ENCODE measurements at places on chromosomes 6 and 20. TPM values are rescaled to one million over a fixed set of nuclear protein-coding genes. Genes with fewer than 3 reads are reported as not detected.

DNA sequence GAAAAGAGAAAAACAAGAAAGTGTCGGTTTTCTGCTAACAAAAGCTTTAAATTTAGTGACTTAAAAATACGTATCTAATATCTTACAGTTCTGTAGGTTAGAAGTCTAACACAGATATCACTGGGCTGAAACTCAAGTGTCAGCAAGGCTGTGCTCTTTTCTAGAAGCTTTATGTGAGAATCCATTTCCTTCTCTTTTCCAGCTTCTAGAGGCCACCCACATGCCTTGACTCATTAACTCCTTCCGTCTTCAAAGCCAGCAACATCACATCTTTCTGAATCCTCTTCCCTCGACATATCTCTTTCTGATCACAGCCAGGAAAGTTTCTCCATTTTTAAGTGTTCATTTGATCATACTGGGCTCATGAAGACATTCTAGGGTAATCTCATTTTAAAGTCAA is 262.0 kb downstream of the MAFB start:
- H3K36me3 ChIP-seq = no peaks in the 10 kb centered on the region
- no peak overlapping the region for H3K4me3 ChIP-seq
- DNase-seq = no peak
- no peak overlapping the region for H3K27ac ChIP-seq
- no peaks in the 10 kb centered on the region for H3K27me3 ChIP-seq

The ADGRF5 gene
- 29.6 TPM for total RNA-seq

DNA sequence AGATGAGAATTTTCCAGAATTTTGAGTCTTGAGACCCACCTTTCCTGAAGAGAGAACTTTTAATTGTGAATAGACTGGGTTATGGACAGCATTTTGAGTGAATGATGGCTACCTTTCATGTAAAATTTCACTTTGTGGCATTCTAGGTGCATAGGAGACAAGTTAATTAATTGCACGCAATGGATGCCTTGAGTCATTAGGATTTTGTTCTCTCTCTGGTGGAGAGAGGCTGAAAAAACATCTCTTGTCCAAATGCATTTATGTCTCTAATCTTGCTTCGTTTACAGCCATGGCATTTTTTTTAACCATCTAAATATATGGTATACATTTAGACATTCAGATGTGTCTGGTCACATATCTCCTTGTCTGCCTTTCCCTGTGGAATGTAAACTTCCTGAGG is 3.1 kb downstream of the RHAG start:
- H3K36me3 ChIP-seq = no peaks in the 10 kb centered on the region
- no peak overlapping the region for H3K27ac ChIP-seq
- no peak overlapping the region for H3K4me3 ChIP-seq
- H3K27me3 ChIP-seq = no peaks in the 10 kb centered on the region
- no peak for DNase-seq

DNA sequence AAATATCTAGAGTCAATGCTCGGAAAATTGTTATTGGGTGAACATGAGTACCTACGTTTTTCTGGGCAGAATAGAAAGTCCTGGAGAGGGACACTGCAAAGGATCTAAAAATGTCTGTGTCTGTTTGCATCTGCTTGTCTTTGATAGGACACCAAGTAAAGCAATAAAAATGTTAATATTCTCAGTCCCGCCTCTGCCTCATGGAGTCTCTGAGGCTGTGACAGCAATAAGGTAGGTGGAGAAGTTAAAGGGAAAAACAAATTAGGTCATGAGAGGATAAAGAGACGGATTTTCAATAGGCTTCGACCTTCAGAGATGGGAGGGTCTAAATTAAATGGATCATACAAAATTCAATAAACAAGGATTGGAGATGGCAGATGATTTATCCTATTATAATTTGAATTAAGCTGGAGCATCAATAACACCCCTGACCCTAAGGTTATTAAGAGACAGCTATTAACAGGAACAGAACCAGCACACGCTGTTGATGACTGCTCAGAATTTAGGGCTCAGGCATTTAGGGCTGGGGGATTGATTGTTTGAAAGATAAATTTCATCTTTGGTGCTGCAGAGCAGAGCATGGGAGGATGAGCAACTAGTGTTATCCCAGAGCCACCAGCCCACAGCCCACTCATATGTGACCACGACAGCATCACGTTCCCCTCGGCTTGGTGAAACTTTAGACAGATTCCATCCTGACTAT is 620.3 kb upstream of the CDH4 start:
- no peaks in the 10 kb centered on the region for H3K27me3 ChIP-seq
- H3K36me3 ChIP-seq = no peaks in the 10 kb centered on the region
- no peak overlapping the region for H3K27ac ChIP-seq

The LTA gene
- total RNA-seq = not detected

DNA sequence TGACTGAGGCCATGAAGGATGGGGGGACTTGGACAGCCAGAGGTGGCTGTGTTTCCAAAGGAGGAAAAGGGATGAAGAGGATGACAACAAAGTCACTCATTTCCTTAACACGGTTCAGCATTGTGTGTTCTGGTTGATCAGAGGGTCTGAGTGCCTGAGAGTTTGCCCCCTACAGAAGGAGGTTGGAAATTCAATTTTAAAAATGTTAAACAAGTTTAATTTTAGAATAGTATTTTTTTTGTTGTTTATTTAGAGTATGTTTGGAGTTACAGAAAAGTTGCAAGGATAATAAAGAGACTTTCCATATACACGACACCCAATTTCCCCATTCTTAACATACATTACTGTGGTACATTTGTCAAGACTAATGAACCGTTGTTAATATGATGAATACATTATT is 10.3 kb upstream of the VAPB start:
- H3K27ac ChIP-seq = no peak overlapping the region
- no peaks in the 10 kb centered on the region for H3K27me3 ChIP-seq
- no peak overlapping the region for H3K4me3 ChIP-seq
- no peaks in the 10 kb centered on the region for H3K4me1 ChIP-seq
- no peaks in the 10 kb centered on the region for H3K36me3 ChIP-seq
- no peak for DNase-seq

The SLC12A5 gene
- total RNA-seq = not detected

- H3K4me3 ChIP-seq = no peak overlapping the region
- no peak for DNase-seq
- no peaks in the 10 kb centered on the region for H3K27me3 ChIP-seq
- no peaks in the 10 kb centered on the region for H3K4me1 ChIP-seq
These were observed 487.8 kb downstream of the PTPRT start for GRCh38 chr20:42701948-42702347.

DNA sequence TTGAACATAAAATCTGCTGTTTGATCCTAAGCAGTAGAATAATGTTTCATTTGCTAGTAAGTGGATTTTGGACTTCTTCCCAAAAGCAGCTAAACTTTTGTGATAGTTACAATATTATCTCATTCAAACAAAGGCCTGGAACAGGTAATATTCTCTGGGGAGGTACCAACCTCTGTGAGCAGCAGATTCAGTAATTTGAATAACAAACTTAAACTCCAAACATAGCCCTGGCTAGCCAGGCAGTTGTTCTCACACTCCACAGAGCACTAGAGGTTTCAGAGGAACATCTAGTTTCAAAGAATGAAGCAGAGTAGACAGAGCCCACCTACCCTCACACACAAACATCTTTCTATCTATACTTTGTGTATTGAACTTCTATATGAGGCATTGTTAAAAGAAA is 40.9 kb downstream of the LGSN start:
- H3K36me3 ChIP-seq = no peaks in the 10 kb centered on the region
- H3K27me3 ChIP-seq = no peaks in the 10 kb centered on the region
- no peaks in the 10 kb centered on the region for H3K4me1 ChIP-seq
- no peak overlapping the region for H3K27ac ChIP-seq

GRCh38 chr6:148770408-148771211 is 23.8 kb downstream of the UST start:
- no peak overlapping the region for H3K4me3 ChIP-seq
- H3K27ac ChIP-seq = no peak overlapping the region
- no peaks in the 10 kb centered on the region for H3K36me3 ChIP-seq

GRCh38 chr6:16229700-16230099 is 8.7 kb upstream of the GMPR start:
- H3K27me3 ChIP-seq = no peaks in the 10 kb centered on the region
- H3K27ac ChIP-seq = no peak overlapping the region
- DNase-seq = no peak
- peak overlapping the region; percentile 50 for H3K4me3 ChIP-seq
- no peaks in the 10 kb centered on the region for H3K36me3 ChIP-seq
- H3K4me1 ChIP-seq = peaks cover 6% of the 10 kb centered on the region

DNA sequence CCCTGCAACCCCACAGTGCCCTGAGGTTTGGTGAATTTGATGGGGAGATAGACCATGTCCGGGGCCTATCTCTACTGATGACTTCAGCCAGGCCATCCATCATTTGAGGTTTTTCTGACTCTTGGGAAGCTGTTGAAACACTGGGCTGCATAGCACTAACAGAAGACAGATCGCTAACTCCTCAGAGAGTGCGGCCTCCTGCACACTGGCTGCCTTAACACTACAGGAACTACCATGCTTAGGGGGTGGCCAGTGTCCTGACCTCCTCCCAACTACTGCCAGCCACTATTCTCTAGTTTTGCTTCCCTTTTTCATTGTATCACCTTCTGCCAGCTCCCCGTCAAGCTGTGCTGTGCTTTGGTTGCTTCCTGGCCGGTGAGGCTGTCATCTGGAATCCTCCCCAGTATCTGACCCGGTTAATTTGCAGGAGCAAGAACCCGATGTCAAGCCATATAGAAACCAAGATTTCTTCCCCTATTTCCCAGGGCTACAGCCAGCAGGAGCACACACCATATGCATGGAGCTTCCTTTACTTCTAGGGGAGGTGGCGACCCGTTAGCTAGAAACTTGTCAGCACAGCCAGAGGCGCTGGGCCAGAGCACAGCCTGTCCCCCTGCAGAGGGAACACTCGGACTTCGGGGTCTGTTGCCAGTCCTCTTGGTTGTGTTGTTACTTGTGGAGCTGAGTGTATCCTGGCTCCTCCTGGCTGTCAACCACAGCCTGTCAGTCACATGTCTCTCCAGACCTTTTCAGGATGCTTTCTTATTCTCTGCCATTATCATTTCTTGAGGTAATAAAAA is 57.3 kb upstream of the TRAF3IP2 start:
- H3K27me3 ChIP-seq = no peaks in the 10 kb centered on the region
- DNase-seq = no peak
- H3K4me3 ChIP-seq = no peak overlapping the region
- H3K4me1 ChIP-seq = peaks cover 51% of the 10 kb centered on the region
- peak overlapping the region; percentile 59 for H3K27ac ChIP-seq

The BMP2 gene
- 31.1 TPM for total RNA-seq

GRCh38 chr6:163915131-163915530 is 500.6 kb downstream of the QKI start:
- H3K36me3 ChIP-seq = no peaks in the 10 kb centered on the region
- H3K27me3 ChIP-seq = no peaks in the 10 kb centered on the region
- DNase-seq = no peak
- no peaks in the 10 kb centered on the region for H3K4me1 ChIP-seq

DNA sequence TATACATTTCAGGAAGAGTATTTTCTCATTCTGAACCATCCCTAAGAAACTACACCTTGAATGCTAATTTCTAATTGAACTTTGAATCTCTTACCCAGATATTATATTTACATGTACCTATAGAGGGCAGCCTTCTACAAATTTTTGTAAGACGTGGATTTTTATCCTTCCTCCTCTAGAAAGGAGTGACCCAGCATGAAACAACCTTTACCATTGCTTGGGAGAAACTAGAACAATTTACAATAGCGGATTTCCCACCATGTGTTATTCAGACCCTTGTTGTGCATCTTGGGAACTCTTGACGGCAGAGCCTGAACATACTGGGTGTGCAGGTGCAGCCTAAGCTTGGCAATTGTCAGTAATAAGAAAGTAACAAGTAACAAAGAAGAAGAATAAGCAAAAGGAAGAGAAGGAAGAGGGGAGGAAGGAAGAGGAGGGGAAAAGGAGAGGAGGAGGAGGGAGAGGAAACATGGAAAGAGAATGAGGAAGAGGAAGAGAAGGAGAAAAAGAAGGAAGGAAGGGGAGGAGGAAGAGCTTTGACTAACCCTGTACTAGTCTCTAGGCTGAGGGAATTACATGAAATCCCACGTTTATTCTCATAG is 10.8 kb upstream of the TAAR1 start:
- no peaks in the 10 kb centered on the region for H3K36me3 ChIP-seq
- DNase-seq = no peak
- H3K27ac ChIP-seq = no peak overlapping the region

GRCh38 chr6:161406646-161407045 is 132.8 kb upstream of the AGPAT4 start:
- H3K4me3 ChIP-seq = no peak overlapping the region
- DNase-seq = no peak
- H3K27me3 ChIP-seq = no peaks in the 10 kb centered on the region
- no peak overlapping the region for H3K27ac ChIP-seq
- no peaks in the 10 kb centered on the region for H3K4me1 ChIP-seq
- H3K36me3 ChIP-seq = no peaks in the 10 kb centered on the region

Measured in ascending aorta (tissue), 2 donors.